ENCODE measurements at places on chromosomes 4 and X.

DNA sequence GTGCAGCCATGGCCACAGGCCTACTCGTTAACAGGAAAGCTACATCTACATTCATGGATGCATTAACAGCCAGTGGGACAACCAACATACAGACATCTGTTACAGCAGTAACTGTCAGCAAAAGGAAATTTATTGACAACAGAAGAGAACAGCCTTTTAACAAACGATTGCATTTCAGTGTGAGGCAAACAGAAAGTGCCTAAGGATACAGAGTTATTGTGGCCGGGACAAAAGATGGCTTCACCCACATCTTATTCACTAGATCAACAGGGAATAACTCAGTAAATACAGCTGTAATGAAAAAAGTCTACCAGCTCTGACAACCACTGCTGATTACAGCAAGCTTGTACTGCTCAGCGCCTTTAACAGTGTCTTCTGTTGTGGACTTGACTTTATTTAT is 61.5 kb upstream of the TBL1X start:
- DNase-seq = no peak

DNA sequence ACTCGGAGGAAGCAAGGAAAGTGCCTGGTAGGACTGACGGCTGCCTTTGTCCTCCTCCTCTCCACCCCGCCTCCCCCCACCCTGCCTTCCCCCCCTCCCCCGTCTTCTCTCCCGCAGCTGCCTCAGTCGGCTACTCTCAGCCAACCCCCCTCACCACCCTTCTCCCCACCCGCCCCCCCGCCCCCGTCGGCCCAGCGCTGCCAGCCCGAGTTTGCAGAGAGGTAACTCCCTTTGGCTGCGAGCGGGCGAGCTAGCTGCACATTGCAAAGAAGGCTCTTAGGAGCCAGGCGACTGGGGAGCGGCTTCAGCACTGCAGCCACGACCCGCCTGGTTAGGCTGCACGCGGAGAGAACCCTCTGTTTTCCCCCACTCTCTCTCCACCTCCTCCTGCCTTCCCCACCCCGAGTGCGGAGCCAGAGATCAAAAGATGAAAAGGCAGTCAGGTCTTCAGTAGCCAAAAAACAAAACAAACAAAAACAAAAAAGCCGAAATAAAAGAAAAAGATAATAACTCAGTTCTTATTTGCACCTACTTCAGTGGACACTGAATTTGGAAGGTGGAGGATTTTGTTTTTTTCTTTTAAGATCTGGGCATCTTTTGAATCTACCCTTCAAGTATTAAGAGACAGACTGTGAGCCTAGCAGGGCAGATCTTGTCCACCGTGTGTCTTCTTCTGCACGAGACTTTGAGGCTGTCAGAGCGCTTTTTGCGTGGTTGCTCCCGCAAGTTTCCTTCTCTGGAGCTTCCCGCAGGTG is 637 bp downstream of the AR start:
- no peak for DNase-seq

DNA sequence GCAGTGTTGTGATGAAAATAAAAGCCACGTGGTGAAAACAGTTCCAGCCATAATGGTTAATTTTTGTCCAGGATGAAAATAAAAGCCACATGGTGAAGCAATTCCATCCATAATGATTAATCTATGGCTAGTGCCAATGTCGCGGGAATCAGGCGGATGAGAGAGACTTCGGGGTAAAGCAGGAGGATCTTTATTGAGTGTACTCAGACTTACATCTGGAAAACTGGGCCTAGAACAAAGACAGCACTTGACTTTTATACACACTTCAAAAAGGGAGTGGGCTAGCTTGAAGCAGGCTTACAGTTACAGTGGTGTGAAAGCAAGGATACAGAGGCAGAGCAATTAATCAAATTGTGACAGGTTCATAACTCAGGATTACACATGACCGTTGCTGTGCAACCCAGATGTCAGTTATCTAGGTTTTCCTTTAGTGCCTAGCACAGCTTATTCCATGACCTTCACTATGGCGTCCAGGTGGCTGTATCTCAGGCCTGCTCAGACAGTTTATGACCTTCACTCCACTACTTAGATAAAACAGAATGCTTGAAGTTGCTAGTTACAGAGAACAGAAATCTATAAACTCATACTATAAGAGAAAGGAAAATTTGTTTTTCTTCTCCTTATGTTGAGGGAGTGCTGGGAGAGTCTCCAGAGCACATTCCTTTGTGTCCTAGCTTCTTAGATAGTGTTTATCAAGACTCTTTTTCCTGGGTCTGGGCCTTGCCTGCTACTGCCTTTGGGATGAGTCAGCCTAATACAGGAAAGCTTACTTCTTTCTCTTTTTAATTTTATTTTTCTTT is 5.9 kb upstream of the PLA2G12A start:
- no peak for DNase-seq

GRCh38 chrX:135345107-135345589 is 35.9 kb downstream of the ETDC start:
- DNase-seq = no peak

GRCh38 chrX:27241981-27242380 is 221.2 kb downstream of the PPP4R3C start:
- no peak for DNase-seq

DNA sequence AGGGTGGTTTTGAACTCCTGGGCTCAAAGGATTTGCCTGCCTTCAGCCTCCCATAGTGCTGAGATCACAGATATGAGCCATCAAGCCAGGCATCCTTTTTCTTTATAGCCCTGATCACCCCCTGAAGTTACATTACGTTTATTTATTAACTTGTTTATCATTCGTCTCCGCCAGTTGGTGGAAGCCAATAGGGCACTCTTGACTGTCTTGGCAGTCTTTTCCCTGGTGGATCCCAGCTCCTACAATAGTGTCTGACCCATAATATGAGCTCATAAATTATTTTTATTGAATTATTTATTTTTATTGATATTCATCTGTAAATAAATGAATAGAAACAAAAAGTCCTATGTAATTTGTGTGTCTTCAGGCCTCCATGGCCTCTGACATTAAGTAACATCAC is 484.3 kb upstream of the FAT1 start:
- no peak for DNase-seq

- DNase-seq = no peak
Measured at GRCh38 chrX:72020788-72021187, 110.1 kb downstream of the NHSL2 start.

DNA sequence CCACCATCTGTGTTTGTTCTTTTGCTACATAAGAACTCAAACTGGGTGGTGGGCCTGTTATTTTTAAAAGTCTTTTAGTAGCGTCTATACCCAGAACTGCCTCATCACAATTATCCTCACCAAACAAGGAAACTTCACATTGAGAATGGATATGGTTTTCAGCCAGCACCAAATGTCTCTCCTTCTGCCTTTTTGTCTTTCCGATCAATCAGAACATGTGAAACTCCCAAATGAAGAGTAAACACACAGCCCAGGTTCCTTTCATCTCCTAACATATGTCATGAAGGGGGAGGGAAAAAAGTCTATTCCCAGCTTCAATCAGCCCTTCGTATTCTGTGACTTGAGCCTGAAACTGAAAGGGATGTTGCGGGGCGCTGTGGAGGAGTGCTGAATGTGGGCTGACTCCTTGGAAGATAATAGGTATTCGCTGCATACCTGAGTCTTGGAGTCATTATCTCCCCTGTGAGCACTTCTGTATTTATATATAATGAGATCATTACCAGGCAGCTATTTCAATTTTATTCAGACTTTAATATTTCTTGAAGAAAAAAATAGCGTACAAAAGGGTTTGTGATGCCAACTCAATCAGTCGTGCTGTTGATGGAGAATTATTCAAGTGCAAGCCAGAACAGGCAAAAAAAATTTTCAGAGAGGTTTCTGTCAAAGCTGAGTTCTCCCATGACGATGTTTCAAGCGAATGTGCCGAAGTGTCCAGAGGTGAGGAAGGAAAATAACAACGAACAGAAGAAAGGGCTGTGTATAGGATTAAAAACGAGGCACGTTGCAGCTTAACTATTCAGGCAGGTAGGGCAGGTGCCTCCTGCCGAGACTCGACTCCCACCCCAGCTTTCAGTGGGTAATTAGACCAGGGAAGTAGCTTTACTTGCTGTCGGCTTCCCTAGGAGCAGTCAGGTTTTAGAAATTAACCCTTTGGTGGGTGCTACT is 163.9 kb upstream of the NOCT start:
- DNase-seq = no peak

GRCh38 chr4:148954011-148954749 is 512.0 kb upstream of the NR3C2 start:
- DNase-seq = no peak

GRCh38 chrX:42900947-42901346 is 123.0 kb upstream of the PPP1R2C start:
- no peak for DNase-seq

DNA sequence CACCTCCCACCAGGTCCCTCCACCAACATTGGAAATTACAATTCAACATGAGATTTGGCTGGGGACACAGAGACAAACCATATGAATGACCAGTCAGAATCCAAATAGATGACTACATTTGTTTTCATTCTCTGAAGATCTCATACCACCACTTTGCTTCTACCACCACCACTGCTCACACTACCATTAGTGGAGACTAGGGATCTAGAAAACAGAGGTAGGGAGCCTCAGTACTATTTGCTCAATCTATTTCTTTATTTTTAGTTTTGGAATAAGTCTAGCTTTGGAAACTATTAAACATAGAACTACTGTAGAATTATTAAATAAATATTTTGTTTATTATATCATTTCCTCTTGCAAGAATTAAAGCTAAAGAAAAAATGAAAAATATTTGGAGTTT is 727.9 kb downstream of the CCSER1 start:
- DNase-seq = no peak

DNA sequence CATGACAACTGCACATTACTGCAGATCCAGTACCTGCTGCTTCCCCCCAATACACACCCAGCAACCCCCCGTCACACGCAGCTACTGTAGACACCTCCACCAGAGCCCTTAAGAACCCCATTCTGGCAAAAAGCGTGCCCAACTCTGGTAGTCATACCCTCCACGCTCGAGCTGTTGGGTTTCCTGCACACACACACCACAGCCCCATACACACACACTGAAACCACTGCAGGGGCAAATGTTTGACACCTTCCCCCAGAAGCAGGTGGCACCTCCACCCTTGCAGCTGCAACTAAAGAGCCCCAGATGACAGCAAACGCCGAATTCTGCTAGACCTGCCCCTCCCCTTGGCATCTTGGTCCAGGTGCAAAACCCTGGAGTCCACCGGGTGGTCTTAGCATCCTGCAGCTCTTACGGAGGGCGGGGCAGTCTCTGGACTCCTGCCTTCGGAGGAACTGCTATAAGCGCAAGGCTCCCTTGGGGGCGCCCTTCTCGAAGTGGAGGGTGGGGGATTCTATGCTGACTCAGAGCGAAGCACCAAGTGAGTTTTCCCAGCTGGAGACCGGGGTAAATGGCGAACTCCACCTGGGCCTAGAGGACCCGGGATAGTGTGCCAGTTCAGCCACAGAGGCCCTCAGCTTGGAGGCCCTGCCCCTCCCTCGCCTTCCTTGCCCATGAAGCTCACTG is 1.5 kb downstream of the FRMPD3 start:
- DNase-seq = no peak

- DNase-seq = no peak
Measured at GRCh38 chr4:72715299-72715698, 146.3 kb upstream of the ADAMTS3 start.

DNA sequence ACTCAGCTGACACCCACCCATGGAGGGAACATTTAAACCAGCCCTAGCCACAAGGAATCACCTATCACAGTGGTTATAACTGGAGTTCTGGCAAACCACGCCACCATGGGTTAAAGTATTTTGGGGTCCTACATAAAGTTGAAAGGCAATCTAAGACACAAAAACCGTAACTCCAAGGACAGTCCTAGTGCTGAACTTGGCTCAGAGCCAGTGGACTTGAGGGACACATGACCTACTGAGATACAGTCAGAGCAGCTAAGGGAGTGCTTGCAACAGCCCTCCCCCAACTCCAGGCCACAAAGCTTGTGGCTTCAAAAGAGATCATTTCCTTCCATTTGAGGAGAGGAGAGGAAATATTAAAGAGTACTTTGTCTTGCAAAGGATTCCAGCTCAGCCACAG is 300.5 kb downstream of the FGF13 start:
- DNase-seq = no peak

DNA sequence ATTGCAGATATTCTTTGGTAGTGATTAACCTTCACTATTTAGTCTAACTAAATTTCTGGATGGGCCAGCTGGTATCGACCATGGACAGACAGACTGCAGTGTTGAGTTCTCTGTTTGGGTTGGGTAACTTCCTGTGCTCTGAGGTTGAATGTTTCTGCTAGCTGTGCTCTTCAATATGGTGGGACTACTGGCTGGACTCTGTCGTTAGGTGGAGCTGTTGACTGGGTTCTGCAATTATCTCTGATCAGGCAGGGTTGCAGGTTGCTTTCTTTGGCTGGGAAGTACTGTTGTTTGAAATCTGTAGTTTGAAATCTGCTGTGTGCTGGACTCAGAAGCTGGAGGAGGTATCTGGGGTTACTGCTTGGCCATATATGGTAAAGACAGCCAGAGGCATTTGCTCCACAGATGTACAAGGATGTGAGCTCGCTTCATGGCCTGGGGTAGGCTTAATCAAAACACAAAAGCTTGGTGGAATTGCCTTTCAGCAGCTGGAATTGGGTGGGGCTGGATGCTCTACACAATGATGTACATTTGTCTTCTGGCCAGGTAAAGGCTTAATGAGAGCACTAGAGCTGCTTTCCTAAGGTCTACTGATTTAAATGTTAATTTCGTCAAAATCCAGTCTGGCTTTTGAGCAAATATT is 1472.0 kb downstream of the FAM133A start:
- DNase-seq = no peak

GRCh38 chrX:4762196-4762595 is 1048.7 kb upstream of the PRKX start:
- DNase-seq = no peak

DNA sequence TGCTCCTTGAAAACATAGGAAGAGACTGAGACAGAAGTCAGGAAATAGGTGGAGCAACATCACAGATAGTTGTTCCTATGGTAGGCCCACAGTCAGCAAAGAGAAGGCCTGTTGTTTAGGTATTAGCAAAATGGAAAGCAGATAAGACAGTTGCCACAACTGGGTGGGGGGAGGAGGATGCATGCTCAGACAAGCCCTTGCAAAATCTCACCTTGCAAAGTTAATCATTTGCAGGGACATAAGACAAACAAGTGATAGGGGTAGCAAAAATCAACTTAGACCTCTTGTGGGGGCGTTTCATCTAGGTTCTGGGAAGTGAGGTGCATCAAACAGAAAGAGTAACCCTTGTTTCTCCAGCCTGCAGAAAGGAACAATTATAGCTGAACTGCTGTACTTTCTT is 30.7 kb downstream of the SERPINA7 start:
- DNase-seq = no peak

- no peak for DNase-seq
Measured at GRCh38 chrX:41389311-41389888, 55.4 kb downstream of the DDX3X start.

- no peak for DNase-seq
Measured at GRCh38 chr4:115334736-115335411, 221.5 kb upstream of the NDST4 start.

- DNase-seq = no peak
Measured at GRCh38 chrX:139192386-139192961, 338.1 kb upstream of the F9 start.

DNA sequence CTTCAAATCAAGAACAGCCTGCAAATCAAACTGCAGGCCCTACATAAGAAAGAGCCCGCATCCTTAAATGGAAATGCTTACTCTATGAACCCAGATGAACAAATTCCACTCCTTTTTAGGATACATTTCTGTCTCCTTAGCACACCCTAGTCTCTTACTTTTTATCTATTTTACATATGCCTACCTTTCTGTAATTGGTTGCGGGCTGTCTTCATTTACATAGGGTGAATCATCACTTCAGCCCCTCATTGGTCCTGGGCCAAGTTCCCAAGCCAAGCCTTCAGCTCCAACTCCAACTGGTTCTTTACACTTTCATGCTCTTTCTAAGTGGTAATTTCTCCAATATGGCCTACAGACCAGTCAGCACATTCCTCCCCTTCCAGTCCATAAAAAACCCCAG is 219.3 kb downstream of the TRAM1L1 start:
- no peak for DNase-seq

Measured in omental fat pad (tissue), 4 donors.